ENCODE measurements at places on chromosomes 16 and 17.

DNA sequence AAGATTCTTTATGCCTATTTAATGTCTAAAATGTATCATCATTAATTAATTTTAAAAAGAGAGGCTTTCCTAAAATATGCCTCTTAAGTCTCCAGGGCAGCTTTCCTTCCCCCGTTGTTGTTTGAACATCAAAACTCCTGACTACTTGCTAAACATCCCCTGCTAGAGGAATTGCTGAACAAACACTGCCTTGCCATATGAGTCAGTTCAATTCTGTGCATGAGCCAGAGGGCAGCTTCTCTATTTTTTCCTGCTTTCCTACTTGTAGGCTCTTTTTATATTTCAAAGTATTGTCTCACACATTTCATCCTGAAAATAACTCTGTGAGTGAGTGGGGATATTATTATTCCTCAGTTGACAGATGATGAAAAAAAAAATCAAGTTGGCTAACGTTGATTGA lies 143.4 kb downstream of the HS3ST4 start:
- no peak for DNase-seq

- no peak for DNase-seq
Measured at GRCh38 chr16:89638455-89638854, 19.1 kb downstream of the CHMP1A start.

- no peak for DNase-seq
Measured at GRCh38 chr17:45380046-45380765, 52.5 kb downstream of the ARHGAP27 start.

GRCh38 chr17:81932333-81932983 lies 4.6 kb downstream of the PYCR1 start:
- DNase-seq = no peak

- no peak for DNase-seq
Measured at GRCh38 chr17:64689106-64689505, 27.0 kb upstream of the SMURF2 start.

DNA sequence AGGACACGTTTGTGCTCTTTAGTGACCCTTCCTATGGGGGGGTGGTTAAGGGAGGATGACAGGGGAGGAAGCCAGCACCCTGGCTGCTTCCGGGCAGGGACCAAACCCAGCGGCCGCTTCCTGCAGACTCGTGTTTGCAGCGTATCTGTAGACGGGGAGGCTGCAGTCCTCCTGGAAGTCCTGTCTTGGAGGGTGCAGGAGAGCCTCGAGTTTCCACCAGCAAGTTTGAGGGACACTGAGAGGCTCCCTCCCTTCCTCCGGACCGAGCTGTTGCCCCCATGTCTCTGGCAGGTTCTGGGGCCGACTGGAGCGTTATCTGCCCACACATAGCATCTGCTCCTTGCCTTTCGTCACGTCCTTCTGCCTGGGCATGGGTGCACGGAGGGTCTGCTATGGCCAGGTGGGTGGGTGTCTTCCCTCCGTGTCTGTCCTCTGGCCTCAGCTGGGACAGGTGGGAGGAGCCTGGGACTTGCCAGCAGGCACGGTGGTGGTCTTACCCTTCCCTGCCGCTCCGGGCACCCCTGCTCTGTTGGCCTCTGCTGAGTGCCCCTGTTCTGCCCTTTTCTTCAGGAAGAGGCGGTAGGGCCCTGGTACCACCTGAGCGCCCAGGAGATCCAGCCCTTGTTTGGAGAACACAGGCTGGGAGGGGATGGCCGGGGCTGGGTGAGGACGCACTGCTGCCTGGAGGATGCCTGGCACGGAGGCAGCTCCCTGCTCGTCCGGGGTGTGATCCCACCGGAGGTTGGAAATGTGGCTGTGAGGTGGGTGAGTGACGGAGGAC lies 8.8 kb downstream of the ENGASE start:
- DNase-seq = no peak

GRCh38 chr17:74220219-74220618 lies 6.8 kb downstream of the TTYH2 start:
- no peak for DNase-seq

GRCh38 chr17:43778337-43779144 lies at the start of gene DUSP3:
Gene DUSP3 (minus strand): TSS chr17:43778977. CDS start chr17:43778924, 53 bp downstream.
- DNase-seq = peak; percentile 86

GRCh38 chr17:77497578-77497934 lies 356.8 kb downstream of the SEC14L1 start:
- no peak for DNase-seq

GRCh38 chr16:86662195-86662594 lies 83.8 kb downstream of the FOXL1 start:
- DNase-seq = no peak

DNA sequence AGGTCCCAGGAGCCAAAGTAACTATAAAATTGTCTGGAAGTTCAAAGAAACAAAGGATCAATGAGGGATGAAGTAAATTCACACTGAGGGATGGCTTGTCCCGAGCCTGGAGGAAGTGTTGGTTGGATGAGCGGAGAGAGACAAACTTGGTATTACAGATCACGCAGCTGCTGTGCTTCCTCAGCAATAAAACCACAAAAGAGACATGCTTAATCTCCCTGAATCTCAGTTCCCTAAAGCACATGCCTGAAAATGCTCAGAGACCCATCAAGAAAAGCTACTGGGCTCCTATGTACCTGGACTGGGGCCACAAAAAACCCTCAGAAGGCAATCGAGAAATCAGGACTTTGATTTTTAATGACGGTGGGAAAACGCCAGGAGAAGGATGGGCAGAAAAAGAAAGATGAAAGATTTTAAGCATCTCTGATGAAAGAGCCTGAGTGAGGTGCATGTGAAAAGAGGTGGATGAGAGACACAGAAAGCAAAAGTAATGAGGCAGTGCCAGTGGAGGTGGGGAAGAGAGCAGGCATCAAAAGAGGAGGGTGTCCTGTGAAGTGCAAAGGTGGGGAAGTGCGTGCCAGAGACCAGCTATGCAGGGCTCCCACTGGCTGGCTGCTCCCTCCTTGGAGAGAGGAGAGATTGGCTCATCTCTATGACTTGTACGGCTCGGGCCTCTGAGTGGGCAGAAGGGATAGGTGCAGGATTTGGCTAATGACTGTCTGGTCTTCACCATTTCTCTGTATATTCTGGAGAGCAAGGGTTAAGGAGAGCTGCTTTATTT lies 143.7 kb downstream of the ABCC12 start:
- DNase-seq = no peak

GRCh38 chr17:78716814-78717393 lies 65.2 kb downstream of the CYTH1 start:
- no peak for DNase-seq

GRCh38 chr16:14564861-14565687 lies 65.0 kb downstream of the PARN start:
- no peak for DNase-seq

DNA sequence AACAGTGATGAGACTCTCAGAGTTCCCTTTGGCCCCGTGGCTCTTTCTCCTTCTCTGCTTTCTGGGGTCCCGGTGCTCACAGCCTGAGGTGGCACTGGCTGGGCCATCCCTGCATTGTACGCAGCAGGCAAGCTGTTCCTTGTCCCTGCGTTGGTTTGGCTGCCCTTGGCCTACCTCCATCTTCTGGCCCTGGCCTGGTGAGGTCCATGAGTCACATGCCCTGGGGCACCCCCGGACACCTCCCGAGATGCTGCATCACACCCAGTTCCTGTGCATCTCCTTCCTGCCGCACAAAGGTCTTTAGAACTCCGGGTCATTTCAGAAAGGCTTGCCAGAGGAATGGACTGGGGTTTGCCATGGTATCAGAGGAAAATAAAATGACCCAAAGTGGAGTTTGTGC lies 9.5 kb downstream of the SULT1A2 start:
- DNase-seq = no peak

DNA sequence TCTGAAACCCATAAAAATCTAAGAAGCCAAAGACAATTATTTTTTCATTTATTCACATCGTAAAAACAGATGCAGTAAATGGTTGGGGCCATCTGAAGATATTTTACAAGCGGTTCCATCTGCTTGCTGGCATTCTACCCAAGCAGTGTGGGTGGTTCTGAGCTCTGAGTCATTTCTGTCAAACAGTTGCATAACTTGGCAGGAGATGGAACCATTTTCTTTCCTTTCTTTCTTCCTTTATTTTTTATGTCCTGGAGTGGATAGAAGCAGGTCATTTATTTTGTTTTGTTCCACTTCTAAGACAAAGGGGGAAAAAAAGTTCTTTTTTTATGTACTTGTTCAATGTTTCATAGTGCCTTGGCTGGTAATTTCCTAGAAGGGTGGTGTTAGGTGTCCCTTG lies 1151.9 kb upstream of the GOT2 start:
- DNase-seq = no peak

- no peak for DNase-seq
Measured at GRCh38 chr17:16158714-16159113, 56.6 kb downstream of the NCOR1 start.

- DNase-seq = no peak
Measured at GRCh38 chr17:43068570-43069367, 43.7 kb downstream of the RND2 start.

- peak; percentile 51 for DNase-seq
Measured at GRCh38 chr16:3654249-3654991, at the start of gene DNASE1. Gene DNASE1 (plus strand): TSS chr16:3654691. CDS start chr16:3655374, 683 bp downstream.

All from neuronal stem cell (in vitro differentiated cells).